GM12864 (cell line): ENCODE measurements at places on chromosomes 6 and 20.
A peak's percentile ranks its signal among the peaks of the same experiment; 100 is the strongest.

DNA sequence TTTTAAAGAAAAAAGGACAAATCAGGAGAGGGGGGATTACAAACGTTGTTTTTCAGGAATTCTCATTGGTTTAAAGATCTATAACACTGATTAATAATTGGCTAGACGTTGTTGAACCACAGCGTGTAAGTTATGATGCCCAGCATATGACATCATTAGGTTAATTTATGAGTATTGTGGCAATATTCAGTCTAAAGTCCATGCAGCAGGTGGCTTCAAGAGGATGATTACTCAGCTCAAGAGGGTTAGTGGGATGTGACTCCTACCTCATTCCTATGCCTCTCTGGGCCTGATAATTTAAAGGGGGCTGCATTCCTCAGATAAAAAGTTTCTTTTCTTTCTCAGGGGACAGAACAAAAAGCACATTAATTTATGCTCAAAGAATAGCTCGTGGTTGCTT is 1309.0 kb downstream of the EPHA7 start:
- no peak for DNase-seq

DNA sequence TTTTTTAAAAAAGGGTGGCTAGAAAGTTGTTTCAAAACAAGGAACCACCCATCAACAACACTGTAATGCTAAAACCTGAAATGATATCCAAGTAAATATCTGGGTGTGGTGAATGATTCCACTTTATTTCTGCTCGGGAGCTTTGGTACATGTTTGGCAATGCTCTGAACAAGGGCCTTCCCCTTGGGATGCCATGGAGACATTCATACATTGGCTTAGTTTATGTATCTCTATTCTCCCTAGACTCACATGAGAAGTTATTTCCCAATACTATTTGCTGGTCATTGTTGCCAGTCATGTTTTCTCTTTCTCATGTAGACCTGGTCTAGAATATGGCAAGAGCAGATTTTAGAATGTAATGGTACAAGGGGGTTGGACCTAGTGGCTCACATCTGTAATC is 22.9 kb downstream of the ADTRP start:
- no peak for DNase-seq

GRCh38 chr6:169857343-169858292 is 106.2 kb downstream of the ERMARD start:
- no peak for DNase-seq

- DNase-seq: peak; percentile 18
Observed at GRCh38 chr6:21402368-21402767, 191.2 kb upstream of the SOX4 start.

DNA sequence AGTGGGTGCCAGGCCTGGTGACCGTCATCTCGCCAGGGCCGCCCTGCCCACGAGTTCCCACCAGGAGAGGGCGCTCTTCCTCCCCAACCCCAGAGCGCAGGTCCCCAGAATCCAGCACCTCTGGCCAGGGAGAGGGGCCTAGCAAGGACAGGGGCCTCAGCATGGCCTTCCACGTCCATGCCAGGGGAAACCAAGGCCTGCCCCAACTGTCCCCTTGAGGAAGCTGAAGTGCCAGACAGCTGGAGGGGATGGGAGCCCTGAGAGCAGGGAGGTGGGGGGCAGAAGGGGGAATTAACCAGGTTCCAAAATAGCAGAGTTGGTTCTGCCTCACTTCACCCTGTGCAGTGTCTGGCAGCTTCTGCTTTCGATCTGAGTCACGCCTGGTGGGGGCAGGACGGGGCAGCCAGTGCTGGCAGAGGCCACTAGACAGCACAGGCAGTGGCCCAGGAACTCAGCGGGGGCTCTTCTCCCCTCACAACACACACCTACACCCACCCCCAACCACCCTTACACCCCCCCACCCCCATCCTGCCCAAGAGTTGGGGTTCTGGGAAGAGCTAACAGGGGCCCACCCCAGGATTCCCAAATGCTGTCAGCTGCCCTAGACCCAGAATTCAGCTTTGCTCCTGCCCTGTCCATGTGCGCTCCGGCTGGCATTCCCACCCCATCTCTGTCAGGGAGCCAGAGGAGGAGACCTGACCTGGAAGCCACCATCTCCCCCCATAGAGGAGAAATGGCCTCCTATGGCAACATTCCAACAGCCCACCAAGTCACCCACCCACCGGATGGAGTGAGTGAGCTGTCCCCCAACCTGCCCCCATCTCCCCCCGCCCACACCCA is 29.2 kb downstream of the TFEB start:
- peak; percentile 87 for DNase-seq

- DNase-seq: no peak
Observed at GRCh38 chr6:6832439-6832838, 243.9 kb downstream of the LY86 start.

- no peak for DNase-seq
Observed at GRCh38 chr6:4459032-4459431, 317.2 kb upstream of the CDYL start.

DNA sequence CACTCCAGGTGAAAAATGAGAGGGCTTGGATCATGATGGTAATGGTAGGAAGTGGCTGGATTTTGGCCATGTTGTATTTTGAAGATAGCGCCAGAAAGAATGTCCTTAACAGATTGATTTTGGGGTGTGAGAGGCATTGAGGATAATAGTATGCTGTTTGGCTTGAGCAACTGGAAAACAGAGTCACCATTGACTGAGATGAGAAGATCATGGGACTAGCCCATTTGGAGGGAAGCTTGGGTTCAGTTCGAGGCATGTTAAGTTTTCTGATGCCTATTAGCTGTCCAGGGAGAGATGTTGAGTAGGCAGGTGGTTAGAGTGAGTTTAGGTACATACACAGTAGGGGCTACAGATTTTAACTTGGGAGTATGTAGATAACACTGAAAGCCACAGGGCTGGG is 23.3 kb downstream of the PLCG1 start:
- no peak for DNase-seq

DNA sequence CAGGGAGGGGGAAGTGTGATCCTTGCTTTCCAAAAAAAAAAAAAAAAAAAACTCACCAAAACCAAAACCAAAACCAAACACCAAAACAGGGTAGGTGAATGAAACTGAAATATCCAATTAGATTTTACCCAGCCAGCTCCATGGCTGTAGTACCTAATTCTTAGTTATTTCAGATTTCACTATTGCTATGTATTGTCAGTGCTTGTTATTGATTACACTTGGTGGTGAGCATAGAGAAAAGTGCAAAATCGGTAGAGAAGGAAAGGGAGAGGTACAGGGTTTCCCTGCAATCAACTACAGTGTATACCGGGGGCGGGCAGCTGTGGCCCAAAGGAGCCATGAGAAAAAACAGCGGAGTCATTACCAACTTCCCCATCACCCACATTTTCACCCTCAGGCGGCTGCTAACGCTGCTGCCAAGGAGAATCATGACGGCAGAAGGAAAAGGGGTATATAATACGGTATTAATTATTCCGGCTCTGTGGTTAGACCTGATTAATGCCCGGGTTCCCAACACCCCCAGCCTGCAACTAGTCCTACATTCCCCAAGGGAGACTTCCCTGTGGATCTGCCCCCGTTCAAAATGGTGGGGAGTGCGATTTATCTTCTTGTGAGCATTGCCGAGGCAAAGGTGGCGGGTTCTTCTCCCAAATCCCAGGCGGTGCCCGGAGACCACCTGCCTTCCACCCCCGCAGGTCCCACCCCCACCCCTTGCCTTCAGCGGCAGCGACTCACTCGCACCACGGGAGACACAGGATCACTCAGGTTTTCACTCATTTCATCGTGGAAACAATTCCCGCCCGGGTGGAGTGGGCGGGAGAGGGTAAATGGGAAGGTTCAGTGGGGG is at the start of gene C6orf62:
C6orf62 (minus strand) TSS at position 30 of the 847 bp plus-strand sequence. CDS start 486 bp downstream, outside the sequence.
- DNase-seq: no peak

- DNase-seq: no peak
Observed at GRCh38 chr6:52558266-52559000, 18.4 kb downstream of the TRAM2 start.
